Renal cortex interstitium (tissue), 15 donors: ENCODE measurements at places on chromosomes 4 and X.

DNA sequence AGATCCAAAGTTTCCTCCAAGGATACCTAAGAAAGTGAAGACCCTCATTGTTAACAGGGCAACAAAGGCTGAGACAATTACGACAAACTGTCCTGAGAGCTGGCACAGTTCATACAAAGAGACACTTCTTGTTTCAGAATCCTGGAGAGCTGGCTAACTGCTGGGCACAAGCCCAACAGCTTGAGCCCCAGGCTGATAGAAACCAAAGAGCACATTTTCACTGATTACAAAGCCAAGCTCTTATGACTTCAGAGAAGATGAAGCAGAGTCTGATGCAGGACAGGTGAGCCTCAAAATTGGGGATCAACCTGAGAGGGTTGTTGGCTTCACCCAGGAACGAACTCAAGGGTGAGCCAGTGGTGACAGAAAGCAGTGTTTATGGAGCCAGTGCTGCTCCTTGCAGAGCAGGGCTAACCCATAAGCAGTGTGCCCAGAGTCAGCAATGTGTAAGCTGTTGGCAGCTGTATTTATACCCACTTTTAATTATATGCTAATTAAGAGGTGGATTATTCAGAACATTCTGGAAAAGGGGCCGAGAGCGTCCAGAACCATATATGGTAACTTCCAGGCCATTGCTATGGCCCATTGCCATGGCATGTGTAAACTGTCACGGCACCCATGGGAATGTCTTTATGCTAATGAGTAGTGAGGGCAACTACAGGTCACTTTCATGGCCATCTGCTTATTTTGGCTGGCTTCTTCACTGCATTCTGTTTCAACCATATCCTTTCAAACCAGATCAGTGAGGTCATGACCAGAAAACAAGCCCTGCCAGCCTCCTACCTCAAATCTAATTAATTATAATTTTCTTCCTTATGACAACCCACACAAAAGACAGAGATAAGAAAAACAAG is 183.7 kb downstream of the EVC2 start:
- DNase-seq = peak; percentile 32

GRCh38 chr4:78100060-78100459 is 42.9 kb downstream of the FRAS1 start:
- DNase-seq = no peak

DNA sequence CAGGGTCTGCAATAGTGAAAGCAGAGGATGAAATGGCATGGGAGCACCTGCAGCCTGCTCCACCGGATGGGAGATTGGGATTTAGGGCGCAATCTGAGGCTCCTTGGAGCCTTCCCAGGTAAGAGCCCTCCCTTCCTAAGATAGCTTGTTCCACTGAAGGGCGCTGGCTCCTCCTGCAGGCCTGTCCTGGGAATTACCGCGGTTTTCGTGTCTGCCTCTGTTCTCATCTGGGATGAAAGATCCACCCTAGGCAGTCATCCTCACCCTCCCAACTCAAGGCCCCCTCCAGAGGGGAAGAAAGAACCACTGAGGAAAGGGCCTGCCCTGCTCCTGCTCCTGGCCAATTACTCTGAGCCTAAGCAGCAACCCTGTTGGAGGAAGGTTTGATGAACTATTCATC is 547.5 kb downstream of the SMARCA1 start:
- peak; percentile 3 for DNase-seq

- no peak for DNase-seq
Observed at GRCh38 chr4:6773616-6774540, 8.6 kb upstream of the KIAA0232 start.

DNA sequence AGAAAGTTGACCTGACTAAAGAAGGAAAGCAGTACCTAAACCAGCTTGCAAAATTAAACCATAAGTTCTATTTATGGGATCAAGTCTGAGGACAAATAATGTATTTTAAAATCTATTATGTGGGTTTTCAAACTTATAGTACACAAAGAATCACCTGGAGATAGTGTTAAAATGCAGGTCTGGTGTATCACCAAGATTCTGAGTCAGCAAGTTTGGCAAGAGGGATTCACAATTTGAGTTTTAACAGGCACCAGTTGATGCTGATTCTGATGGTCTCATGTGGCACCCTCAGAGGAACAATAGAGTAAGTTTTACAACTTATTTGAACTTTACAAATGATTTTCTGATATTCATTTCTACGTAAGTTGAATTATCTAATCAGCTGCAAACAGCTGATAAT is 9.1 kb upstream of the STATH start:
- no peak for DNase-seq

- no peak for DNase-seq
Observed at GRCh38 chr4:23392860-23393458, 496.9 kb downstream of the PPARGC1A start.
